Hepatic stellate cell (primary cell): ENCODE measurements at places on chromosomes 2 and 18.
A peak's percentile ranks its signal among the peaks of the same experiment; 100 is the strongest.

DNA sequence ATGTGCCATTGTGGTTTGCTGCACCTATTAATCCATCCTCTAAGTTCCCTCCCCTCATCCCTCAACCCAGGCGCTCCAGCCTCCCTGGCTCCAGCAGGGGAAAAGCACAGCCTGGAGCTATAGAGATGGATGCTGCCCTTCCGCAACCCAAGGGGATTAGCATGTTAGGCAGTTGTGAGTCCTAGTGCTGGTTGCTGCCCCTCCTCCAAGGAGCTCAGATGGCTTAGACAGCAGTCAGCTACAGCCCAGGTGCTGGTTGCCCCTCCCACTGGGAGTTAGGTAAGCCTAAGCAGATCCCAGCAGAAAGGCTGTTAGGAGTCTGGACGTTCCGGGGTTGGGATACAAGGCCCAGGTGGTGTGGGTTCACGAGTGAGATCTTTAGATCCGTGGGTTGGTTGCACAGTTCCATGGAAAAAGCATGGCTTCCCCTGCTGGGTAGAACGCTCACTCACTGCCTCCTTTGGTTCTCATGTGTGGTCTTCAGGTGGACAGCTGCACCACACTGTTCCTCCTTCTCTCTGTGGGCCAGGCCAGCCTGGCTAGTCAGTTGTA lies 446.1 kb downstream of the ZNF804A start:
- DNase-seq, result no peak

DNA sequence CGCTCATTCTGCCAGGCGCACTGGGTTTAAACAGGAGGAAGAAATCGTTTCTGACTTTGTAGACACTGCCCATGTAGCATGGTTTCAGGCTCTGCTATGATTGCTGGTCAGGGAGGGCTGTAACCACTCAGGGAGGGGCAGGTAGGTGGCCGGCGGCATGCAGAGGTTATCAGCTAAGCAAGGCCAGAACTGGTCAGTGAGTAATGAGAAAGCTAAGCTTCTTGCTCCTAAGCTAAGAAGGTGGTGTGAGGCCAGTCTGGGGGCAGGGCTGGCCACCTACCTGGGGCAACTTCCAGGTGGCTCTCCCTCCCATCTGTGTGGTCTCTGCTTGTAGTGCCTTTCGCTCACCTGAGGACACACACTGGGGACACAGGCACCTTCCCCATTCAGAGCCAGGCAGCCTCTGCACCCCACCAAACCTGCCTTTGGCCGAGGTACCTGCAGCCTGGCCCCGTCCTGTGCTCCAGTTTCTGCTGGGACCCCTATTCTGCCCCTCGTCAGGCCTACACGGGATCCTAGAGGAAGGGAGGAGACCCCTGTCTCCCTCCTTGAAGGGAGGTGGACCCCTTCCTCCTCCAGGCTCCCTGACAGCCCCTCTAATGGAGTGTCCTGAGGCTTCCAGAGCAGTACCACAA lies 195.9 kb downstream of the SEPTIN10 start:
- DNase-seq, result no peak

DNA sequence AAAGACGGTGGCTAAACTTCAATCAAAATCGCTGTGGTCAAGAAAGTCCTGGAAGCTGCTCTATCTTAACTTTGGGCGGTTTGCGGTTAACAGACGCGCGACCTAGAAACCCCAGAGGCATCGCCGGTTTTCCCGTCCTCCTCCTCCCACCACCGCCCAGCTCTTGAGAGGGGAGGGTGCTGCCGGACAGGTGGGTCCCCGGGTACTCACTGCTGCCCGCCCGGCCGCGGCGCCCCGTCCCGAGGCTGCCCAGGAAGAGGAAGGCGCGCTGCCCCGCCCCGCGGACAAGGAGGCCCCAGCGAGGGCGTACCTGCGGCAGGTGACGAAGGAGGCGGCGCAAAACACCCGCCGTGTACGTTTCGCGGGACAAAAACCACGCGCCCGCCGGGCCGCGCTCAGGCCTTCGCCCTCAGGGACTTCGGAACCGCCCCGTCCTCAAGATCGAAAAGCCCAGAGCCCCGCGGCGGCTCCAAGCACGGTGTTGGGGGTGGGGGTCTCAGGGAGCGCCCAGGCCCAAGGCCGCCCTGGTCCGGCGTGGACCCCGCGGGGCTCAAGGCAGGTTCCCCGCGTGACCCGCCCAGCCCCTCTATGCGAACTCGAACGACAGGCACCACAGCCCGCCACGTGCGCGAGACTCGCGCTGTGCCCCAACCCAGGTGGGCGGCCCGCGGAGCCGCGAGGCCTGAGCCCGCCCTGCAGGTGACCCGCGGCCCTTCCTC lies at the start of gene SH3YL1:
SH3YL1 (minus strand) TSS at position 259 of the 719 bp plus-strand sequence; CDS start at position 211, 48 bp downstream.
- DNase-seq, result peak; percentile 9

GRCh38 chr2:135149251-135149650 lies 97.2 kb downstream of the RAB3GAP1 start:
- no peak for DNase-seq

DNA sequence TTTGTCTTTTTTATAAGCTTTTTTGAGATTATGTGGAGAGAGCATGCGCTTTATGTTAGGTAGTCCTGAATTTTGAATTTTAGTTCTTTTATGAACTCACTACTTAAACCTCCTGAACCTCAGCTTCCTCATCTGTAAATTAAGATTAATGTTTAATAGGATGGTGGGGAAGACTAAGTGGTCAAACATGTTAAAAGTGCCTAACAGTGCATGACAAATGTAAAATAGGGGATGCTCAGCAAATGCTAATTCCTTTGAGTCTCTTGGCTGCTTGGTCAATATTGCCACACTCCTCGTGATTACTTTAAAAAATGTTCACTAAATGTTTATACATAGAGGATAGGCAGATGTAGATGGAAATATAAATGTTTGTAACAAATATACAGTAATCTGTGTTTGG lies 6.8 kb downstream of the BIRC6 start:
- DNase-seq, result no peak
